H1 (cell line): ENCODE measurements at places on chromosomes 3 and 15.

GRCh38 chr3:16658925-16659793 lies 53.9 kb upstream of the DAZL start:
- no peak for DNase-seq

DNA sequence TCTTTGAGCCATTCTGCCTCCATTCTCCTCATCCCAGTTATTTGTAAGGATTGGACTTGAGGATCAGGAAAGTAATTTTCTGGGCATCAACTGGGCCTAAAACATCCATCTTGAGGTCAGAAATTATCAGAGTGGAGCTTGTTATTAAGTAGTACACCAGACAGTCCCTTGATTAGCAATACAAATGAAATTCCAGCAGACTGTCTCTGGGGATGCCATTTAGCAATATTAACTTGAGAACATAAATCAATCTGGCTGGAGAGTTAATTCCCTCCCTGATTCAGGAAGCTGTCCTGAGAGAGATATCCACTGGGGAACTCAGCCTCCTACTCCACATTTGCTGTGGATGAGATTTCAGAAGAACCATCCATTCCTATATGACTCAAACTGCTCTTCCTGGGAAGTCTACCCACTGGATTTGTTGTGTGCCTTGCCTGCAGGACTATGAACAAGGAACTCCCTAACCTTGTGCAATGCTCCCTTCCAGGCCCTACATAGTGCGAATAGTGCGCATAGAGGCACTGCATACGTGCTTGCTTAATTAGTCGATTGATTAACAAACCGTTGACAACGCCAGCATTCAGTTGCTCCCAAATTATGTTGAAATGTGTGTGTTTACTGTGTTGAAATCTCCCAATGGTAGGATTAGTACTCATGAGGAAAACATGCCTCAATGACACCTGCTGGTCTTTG lies 36.1 kb upstream of the MTMR14 start:
- no peak for DNase-seq

DNA sequence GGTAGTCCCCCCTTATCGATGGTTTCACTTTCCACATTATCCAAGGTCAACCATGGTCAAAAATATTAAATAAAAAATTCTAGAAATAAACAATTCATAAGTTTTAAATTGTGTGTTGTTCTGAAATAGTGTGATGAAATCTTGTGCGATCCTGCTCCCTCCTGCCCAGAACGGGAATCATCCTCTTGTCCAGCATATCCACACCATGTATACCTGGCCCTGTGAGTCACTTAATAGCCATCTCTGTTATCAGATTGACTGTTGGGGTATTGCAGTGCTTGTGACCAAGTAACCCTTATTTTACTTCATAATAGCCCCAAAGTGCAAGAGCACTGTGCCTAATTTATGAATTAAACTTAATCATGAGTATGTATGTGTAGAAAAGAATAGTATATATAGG lies 19.1 kb downstream of the FAM81A start:
- DNase-seq = no peak

DNA sequence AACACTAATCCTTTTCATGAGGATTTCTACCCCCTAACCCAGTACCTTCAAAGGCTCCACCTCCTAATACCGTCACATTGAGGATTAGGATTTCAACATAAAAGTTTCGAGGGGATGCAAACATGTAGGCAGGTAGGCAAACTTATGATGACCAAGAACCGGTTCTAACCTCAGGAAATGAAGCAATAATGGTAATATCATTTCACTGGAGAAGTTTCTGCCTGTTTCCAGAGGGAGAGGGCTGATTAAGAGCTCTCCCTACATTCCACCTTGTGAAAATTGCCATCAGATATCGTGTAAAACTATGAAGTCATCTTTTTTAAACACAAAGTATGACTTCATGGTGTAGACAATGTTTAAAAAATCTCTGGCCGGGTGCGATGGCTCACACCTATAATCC lies 31.6 kb downstream of the NKIRAS1 start:
- DNase-seq = no peak

DNA sequence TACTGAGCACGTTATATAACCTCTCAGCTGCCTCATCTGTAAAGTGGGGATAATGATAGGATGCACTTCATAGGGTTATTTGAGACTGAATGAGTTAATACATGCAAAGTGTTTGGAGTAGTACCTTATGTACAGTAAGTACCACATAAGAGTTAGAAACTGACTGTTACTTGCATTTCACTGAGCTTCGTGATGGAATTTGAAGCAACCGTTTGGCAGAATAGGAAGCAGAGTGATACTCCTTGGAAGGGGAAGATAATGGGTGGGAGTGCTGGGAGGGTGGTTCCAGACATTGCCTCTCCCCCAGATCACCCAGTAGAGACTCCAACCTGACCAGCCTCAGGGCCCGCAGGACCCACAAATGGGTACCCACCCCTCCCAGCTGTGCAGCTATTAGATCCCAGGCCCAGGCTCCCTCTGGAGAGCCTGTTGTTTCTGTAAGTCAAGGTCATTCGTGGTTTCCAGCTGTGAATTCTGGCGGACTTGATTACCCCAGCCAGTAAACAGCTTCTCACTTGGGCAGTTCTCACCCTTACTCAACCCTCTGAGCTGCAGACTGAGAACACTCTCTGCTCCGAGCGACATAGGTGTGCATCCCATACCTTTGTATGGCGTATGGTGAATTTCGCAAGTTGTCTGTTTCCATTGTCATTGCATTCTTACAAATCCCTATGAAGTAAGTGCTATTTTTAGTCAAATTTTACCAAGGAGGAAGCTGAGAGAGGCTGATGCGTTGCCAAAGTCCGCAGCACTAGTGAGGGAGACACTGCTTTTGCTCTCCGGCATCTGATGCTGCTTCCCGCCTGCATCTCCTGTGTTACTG lies 11.1 kb downstream of the ALPK3 start:
- no peak for DNase-seq

DNA sequence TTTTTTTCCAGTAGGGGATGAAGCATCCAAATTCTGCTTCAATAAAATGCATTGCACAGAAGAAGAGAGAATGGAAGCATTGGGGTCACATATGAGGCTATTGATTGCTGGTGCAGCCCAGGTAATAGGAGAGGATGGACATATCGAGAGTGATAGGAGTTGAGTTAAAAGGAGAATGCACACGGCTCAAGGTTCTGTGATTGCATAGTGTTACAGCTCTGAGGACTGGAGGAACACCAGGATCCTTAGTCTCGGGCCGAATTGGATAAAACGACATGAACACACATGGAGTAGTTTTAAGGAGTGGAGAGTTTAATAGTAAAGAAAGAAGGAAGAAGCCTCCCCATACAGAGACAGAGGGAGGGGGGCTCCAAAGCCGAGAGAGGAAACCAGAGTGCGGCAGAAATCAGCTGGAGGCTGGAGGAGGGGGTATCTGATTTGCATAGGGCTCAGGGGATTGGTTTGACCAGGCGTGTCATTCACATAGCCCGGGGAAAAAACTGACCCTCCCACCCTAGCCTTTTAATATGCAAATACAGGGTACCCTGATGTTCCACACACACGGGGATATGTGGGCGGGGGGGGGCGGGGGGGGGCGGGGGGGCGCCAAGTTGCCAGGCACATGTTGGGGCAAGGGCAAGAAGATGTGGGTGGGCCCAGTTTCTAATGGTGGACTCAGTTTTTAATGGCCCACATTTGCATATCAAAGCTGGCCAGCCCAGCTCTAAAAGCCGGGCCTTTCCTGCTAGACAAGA lies 156.9 kb downstream of the AGBL1 start:
- DNase-seq = peak; percentile 70

DNA sequence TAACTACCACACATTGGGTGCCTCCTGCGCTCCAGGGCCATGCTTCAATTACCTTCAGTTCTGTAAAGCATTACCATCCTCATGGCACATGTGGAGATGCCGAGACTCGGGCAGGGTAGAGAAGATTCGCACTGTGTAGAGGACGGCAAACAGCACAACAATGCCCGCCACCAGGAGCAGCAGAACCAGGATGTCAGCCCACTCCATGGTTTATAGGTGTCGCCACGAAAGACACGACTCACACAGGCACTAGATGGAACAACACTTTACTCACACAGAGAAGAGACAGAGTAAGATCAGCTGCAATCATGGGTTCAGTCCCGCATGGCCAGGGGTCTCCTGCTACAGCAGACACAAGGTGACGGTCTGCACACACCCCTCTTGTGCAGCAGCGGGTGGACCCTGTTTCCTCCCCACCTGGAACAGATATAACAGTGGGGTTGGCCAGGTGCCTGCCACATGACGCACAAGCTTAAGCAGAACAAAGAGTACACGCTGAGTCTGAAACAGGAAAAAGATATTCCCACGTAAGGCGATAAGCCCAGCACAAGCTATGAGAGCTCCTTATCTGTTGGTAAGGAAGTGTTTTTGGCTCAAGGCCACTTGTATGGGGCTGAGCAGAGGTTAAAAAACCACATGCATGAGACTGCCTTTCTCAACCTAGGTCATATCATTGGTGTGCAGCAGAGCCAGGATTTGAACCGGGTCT lies 2.5 kb upstream of the TBC1D21 start:
- DNase-seq = no peak
